ENCODE measurements at places on chromosomes 7 and 10.

DNA sequence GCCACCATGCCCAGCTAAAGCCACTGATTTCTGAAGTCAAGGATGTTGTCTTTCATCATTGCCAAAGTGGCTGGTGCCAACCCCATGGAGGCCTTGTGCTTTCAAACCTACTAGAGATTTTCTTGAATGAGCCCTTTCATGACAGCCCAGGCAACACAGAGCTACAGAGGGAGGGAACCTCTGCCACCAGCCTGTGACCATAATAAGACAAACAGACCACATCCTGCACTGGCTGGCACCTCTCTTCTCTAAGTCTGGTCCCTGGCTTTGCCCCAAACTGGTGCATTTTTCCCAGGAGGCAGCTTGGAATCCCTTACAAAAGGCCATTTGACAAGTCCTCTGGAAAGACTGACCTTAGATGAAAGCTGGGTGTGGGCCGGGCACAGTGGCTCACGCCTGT lies 348.8 kb downstream of the GALNT17 start:
- no peak for DNase-seq

DNA sequence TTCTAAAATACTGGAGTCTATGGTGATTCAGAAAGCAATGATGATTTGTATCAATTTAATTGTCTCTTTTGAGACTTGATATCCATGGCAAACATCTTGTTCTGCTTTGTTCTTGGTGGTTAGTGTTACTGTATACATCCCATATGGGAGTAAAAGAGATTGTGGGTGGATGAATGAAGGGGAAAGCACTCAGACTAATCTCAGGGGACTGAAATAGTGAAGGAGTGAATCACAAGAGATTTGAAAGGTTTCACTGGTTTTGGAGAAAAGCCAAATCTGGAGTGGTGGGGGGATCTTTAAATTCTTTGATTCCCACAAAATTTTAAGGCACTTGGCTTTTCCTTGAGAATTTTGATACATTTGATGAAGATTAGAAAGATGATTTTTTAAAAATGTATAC lies 369.4 kb downstream of the INHBA start:
- no peak for DNase-seq

DNA sequence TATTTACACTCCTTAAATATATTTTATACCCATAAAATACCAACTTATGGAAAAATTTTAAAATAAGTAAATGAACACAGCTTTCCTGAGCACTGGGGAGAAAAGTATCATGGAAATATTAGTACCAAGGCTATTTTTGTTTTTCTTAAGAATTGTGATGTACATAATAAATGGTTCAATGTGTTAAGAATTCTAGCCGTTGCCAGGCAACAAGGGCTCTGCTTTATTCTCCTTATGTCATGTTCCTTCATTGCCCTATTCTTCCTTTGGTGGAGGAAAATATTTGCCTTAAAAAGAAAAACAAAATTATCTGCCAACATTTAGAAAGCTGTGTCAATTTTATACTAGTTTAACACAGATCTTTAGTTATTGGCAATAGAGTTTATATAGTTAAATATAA lies 2.6 kb upstream of the ZPBP start:
- no peak for DNase-seq

- DNase-seq, result no peak
Measured at GRCh38 chr10:131682271-131682962, 218.4 kb upstream of the PPP2R2D start.

DNA sequence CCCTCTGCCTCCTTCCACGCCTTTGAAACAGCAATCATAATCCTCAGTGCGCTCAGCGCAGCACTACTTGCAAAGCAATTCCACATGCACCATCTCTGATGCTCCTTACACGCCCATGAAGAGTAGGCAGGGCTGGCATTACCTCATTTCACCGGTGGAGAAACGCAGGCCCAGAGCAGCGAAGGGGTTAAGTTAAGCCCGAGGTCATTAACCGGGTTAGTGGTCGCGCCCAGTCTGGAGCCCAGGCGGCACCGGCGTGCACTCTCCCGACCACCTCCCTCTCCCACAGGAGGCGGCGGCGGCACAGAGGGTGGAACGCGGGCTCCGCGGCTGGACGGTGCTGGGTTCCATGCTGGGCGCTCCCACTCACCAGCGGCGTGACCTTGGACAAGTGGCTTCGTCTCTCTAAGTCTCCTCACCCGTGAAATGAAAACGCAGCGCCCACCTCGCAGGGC lies 515 bp downstream of the FASTK start:
- no peak for DNase-seq

DNA sequence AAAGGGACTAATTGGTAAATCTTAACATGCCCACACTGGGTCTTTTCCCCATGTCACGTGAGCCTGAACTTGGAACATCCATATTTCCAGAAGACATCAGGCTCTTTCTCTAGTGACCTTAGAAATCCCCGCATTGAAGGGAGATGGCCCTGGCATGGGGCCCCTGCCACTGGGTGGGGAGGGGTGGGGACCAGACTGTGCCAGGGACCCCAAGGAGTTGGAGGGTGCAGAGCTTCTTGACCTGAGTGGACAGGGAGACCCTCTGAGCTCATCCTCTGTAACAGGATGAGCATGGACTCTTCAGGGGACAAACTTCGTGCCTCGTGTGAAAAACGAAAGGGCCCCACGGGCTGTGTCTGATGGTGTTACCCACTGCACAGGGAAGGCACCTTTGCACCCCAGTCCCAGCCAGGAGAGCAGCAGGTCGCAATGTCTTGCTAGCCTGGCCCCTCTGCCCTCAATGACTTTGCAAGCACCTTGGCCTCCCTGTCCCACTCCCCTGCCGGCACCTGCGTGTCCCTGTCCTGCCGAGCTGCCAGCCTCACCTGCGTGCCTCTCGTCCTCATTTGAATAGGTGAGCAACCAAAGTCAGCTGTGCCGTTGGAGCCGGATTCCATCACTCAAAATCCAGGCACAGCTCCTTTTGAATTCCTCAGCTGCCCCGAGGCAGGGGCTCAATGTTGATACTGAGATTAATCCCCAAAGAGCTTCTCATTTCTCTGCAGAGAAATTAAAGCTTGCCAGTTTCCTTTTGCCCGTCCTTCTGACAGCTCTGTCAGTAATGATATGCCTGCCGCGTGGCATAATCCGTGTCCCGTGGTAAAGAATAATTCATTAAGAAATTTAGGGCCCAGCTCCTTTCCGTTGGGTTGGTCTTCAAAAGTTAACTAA lies 234.9 kb downstream of the EBF3 start:
- no peak for DNase-seq

GRCh38 chr7:106964466-106964865 lies 80.0 kb upstream of the PRKAR2B start:
- DNase-seq, result no peak

DNA sequence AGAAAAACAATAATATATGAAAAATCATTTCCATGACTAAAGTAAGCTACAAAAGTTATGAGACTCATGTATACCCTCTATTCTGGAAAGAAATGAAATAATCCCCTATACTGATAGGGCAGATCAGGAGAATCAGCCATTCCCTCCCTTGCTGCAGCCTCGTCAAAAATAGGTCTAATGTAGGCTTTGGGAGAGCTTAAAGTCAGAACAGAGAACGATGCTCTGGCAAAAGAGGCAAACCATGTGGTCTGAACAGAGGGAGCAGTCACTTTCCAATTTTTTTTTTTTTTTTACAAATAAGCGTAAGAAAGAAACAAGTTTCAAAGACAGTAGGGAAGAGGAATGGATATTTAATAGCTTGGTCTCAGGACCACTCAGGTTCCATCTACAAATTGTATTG lies 462.2 kb upstream of the LRRTM3 start:
- no peak for DNase-seq

GRCh38 chr10:44427037-44427436 lies 42.1 kb upstream of the CXCL12 start:
- DNase-seq, result no peak

DNA sequence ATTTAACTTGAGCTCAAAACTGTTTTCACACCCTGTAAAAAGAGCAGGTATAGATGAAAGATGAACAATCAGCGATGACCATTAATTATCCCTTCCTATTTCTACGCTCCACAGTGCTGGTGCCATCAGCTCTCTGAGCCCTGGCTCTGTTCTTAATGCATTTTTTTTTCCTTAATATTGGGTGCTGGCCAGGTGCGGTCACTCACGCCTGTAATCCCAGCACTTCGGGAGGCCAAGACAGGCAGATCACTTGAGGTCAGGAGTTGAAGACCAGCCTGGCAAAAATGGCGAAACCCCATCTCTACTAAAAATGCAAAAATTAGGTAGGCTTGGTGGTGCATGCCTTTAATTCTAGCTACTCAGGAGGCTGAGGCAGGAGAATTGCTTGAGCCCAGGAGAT lies 4.2 kb downstream of the STEAP4 start:
- no peak for DNase-seq

DNA sequence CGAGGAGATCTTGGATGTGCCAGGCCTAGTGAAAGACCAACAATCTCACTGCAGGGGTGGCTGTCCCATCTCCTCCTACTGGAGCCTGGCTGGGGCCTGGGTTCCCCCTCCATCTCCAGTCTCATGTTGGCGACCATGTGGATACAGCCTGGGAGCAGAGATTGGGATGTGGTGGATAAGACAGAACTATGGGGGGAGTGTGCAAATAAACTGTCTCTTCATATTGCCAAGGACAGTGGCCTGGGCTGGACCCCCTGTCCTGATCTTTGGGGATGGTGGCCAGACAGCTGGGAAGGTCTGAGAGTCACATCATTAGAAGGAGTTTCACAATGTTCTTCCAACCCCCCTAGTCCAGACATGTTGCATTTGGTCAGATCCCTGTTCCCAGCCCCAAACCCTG lies 5.8 kb upstream of the MINDY4 start:
- no peak for DNase-seq

DNA sequence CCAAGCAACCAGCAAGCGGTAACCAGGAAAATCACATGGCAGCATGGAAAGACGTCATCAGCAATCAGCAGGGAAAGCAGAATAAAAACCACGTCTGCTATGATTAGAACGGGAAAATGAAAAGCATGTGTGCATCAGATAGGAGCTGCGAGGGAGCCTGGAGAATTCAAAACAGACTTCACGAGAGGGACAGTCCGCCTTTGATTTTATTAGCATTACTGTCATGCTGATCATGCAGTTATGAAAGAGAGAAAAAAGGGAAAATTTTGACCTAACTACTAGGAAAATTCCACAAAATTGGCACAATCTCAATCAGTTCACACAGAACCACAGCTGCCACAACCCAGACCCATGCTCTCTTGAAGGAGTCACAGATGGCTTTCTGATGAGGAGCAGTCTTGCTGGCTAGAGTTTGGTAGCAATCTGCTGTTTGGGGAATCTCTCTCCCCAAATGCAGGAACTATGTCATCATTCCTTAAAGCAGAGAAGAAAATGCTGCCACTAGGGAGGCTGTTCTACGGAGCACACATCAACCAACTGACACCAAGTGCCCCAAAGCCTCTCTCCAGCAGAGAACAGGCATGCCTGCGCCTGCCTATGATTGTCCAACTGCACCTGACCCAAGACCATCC lies 295.9 kb downstream of the TNS3 start:
- no peak for DNase-seq

DNA sequence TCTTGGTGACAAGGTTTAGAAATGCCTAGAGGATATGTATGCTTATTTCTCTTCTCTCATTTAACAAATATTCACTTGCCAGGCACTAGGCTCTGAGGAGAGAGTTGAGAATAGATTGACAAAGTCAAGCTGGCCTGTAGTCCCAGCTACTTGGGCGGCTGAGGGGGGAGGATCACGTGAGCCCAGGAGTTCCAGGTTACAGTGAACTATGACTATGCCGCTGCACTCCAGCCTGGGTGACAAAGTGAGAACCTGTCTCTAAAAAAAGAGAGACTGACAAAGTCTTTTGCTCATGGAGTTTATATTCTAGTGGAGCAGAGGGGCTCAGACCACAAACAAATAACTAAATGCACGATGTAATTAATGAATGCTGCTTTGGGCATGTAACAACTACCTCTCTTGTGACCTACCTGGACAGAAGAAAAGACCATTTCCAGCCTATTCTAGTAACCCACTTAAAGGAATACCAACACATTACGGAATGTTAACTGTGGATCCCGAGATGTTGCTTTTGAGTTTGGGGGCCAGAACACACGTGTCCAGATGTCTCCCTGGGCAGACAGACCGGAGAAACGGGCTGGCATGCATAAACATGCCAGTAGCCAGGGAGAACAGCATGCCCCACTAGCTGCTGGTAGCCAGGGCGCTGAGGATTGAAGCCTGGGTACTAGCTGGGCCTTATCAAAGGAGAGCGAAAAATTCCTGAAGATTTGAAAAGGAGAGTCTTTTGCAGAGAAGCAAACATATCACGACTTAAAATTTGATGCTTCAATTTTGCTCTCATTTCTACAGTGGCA lies 2.6 kb upstream of the BMPR1A start:
- DNase-seq, result no peak

GRCh38 chr10:12340937-12341336 lies 8.4 kb upstream of the CAMK1D start:
- DNase-seq, result no peak

DNA sequence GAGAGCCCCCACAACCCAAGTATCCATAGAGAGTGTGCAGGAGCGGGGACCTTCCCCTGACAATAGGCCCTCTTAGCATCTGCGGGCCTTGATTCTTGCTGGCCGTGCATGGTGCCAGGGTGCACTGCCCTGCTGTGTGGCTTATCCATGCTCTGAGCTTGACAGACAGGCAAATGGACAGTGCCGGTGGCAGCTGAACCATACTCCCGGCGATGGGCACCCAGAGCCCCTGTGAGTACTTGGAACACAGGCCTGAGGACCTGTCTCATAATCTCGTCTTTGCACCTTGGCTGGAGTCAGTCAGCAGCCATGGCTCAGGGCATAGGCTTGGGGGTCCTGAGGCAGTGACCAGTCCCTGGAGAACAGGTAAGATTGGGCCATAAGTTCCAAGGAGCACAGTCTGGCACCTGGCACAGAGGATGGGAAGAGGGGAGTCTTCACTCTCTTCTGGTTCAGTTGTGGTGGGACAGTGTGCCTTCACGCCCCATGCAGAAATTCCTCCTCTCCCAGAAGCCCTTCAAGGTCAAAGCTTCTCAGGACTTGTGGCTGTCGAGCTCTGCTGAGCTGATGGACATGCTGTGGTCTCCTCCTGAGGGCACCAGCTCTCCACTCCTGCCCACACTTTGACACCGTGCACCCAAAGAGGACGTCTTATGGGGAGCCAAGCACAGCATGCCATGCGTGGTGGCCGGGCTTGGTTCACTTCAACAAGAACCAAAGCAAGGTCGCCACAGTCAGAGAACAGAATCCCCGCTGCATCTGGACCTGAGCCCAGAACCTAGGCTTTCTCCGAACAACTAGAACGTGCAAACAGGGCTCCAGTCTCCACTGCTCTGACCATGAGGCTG lies 59.4 kb upstream of the CAMK2B start:
- no peak for DNase-seq

DNA sequence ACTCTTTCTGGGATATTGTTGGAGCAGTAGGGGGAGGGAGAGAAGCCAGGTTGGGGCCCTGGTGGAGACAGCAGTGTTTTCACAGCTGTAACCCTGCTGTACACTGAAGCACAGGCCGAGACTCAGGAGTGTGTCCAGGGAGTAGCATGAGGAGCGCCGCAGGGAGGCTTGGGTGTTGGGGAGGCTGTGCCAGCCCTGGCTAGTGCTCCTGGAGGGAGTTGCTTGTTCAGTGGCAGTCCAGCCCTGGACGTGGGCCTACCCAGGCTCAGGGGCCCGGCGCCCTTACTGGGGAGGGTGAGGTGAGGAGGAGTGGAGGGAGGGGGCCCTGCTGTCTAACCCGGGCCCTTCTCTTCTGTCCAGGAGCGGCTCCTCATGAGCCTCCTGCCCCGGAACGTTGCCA lies 35.9 kb downstream of the ADCY1 start:
- DNase-seq, result no peak

- DNase-seq, result no peak
Measured at GRCh38 chr7:3301831-3302618, 973 bp downstream of the SDK1 start.

- DNase-seq, result peak; percentile 2
Measured at GRCh38 chr7:20083781-20084180, 133.4 kb downstream of the MACC1 start.

GRCh38 chr7:38978491-38978890 lies 782 bp downstream of the POU6F2 start:
- no peak for DNase-seq
